ENCODE measurements at places on chromosomes 12 and 14.

DNA sequence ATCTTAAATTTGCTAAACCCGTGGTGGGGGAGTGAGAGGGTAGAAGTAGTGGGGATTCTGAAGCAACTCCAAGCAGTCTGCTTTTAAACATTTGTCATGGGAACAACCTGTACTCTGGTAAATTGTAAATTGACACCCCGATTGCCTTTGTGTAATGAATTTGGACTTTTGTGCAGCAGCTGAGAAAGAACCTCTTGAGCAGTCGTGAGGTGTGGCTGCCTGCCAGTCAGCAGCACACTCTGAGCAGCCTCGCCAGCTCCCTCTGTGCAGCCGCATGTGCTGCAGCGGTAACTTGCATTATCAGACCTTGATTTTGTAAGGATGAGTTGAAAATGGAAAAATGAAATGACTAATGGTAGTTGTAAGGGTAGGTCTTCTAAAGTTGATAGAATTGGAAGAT is 74.3 kb downstream of the SUSD6 start:
- peak; percentile 56 for DNase-seq

DNA sequence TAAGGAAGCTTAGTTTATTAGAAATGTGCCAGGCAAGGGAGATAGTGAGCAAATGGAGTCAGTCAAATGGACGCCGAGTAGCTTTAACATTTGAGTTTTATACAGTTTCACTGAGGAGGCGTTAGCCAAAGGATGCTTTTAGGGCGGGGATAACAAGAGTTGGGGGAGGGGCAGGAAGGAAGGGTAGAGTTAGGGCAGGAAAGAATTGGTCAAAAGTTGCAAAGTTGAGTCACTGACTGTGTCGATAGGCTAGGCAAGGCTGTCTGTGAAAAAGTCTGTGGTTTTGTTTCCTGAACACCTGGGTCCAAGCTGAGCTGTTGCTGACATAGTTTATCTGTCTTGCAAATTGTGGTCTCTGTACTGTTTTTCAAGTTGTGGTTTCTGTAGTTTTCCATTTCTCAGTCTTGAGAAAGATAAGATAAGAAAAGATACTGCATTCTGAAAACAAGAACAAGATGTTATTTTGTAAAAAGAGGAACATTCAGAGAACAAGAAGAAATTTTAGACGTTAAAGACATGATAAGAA is 62.6 kb upstream of the RESF1 start:
- no peak for DNase-seq

GRCh38 chr12:122045262-122045661 is 23.6 kb downstream of the BCL7A start:
- DNase-seq = no peak

GRCh38 chr14:38309522-38310277 is 53.8 kb upstream of the CLEC14A start:
- no peak for DNase-seq

GRCh38 chr12:88552610-88553079 is 27.6 kb downstream of the KITLG start:
- DNase-seq = peak; percentile 45

GRCh38 chr12:8819666-8819980 is 2.8 kb upstream of the A2ML1 start:
- no peak for DNase-seq
